ENCODE measurements at places on chromosomes 1 and 21.

GRCh38 chr1:230230948-230231773 lies 164.1 kb downstream of the GALNT2 start:
- no peak for DNase-seq

GRCh38 chr1:7476861-7477547 lies 294.1 kb upstream of the VAMP3 start:
- DNase-seq: no peak

- peak; percentile 26 for DNase-seq
Measured at GRCh38 chr1:243343970-243344937, 88.4 kb downstream of the SDCCAG8 start.

- no peak for DNase-seq
Measured at GRCh38 chr1:237590386-237590785, 300.3 kb downstream of the ZP4 start.

DNA sequence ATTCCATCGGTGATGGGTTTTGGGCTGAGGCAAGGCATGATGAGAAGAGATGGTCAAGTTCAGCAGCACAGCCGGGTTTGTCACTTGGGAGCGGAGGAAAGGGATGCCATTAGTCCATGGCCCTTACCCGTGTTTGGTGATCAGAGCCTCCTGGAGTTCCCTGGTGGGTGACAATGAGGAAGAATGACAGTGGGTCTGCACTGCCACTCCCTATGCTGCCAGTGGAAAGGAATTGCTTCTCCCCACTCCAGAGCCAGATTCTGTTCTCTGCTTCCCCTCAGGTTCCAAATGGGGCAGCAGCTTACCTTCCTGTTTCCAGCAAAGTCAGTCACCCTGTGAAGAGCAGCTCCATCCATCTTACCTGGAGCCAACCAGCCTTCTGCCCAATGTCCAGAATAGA lies 393.1 kb downstream of the PTPRU start:
- DNase-seq: no peak

GRCh38 chr1:225848030-225848955 lies 33.9 kb downstream of the TMEM63A start:
- DNase-seq: no peak

DNA sequence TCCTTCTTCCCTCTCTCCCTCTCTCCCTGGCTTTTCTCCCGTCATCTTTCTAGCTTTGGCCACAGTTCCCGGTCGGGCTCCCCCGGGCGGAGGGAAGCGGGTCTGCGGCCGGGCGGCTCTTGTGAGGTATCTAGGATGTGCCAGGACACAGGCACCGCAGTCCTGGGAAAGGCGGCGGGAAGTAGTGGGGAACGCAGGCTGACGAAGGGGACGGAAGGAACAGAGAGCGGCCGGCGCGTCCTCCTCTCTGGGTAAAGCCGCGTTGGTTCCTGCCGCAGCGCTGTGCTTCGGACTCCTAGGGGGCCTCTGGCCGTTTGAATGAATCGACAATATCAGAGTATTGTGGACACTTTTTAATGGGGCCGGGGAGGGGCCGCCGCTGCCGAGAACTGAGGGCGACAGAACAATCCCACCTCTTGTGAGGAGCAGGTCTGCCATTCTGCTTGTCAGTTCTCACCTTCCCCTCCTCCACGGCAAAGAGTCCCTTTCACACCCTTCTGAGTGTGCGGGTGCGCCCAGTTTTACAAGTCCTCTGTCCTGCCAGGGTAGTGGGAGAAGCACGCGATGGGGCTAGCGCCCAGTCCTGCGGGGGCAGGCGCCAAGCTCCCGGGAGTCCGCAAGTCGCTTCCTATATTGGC lies 1.2 kb upstream of the LHX9 start:
- no peak for DNase-seq

DNA sequence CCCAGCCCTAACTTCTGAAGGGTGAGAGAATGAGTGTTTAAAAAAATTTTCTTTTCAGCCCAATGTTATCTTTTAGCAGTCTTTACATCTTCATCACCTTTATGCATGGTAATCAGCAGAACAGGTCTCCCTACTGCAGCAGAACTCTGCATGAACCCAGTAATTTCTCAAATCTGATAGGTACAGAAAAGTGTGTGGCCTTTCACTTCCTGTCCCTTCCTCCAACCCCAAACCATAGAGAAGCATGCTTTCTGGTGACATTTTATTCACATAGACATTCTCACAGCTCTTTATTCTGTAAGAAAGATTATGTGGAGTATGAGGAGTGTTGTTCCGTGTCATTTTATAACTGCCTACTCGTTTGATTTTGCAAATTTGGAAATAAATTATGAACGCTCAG lies 68.6 kb downstream of the RPAP2 start:
- DNase-seq: no peak

GRCh38 chr1:108077991-108078390 lies 113.0 kb upstream of the VAV3 start:
- no peak for DNase-seq

DNA sequence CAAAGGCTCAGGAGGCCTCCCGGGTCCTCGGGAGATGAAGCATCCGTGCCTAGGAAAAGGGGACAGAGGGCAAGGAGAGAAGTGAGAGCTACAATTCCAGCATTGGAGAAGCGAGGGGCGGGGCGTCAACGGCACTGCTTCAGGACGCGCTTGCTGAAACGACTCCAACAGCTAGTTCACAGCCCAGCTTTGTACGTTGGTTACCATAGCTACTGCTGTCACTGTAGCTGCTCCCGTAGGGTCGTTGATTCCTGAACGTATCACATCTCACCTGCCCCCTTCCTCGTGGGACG lies 63.1 kb downstream of the TOR1AIP2 start:
- DNase-seq: no peak

DNA sequence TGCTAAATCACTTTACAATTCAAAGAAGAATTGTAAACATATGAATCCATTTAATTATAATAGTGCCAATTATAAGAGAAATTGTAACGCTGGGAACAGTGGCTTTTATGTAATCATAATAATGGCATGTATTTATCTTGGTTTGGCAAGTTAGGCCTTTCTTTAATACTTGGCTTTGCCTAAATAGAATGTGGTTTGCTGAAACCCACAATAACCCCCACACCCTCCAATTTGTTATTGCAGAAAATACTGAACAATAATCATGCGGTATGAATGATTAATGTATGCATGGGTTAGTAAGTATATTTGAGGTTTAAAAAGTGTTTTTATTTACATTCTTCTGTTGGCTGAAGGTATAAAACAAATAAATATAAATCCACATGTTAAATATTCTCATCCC lies 138.2 kb downstream of the NFIA start:
- DNase-seq: no peak
